CD4-positive, alpha-beta T cell treated with Interleukin-21 for 1 hour (primary cell): ENCODE measurements at places on chromosomes 2 and 18.

- no peak for DNase-seq
Observed at GRCh38 chr2:230986520-230987136, 9.3 kb upstream of the SPATA3 start.

DNA sequence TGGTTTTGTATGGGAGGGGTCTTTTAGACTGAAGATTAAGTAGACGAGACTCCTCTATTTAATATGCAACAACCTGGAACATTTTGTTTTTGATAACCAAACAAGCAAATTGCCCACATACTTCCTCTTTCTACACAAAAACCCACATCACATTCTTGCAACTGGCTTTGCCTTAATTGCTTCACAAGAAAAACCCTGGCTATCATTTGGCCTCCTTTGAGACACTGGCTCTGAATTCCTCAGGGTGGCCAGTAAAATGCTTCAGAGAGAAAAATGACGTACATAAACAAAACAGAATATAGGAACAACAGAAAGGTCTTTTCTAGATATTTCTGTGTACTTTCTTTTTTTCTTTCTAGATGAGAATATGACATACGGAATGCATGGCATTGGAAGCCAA lies 103.0 kb downstream of the TRIB2 start:
- no peak for DNase-seq

DNA sequence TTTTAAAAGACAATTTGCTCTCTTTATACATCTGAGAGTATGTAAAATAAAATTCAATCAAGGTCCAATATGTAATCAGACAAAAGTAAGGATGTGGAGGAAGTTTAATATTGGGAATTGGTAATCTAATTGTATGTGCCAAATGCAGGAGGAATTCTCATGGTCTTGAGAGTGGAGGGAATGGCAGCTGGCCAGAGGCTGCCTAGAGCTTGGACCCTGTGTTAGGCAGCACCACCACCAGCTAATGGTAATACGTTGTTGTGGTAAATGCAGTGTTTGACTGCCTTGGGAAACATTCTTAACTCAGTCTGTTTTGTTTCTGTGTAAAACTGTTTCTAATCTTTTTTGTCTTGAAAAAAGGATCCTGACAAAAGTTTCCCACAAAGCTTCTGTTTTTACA lies 30.0 kb downstream of the GALNT1 start:
- DNase-seq = no peak

DNA sequence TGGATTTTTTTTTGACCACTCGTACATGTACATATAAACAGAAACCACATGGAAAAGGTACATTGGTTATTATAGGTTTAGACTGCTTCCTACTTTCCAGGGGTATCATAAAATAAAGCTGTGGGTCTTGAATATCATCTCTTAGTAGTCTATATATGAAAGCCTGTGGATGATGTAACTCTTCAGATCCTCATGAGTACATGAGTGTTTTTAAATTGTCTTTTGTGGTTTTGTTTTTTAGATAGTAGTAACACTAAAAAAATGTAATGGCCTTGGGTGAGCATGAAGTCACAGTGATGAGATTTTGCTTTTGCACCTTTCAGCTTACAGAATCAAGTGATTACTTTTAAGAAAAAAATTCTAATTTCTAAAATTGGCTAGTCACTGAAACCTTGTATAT lies 80.2 kb downstream of the RAB3GAP1 start:
- DNase-seq = no peak

DNA sequence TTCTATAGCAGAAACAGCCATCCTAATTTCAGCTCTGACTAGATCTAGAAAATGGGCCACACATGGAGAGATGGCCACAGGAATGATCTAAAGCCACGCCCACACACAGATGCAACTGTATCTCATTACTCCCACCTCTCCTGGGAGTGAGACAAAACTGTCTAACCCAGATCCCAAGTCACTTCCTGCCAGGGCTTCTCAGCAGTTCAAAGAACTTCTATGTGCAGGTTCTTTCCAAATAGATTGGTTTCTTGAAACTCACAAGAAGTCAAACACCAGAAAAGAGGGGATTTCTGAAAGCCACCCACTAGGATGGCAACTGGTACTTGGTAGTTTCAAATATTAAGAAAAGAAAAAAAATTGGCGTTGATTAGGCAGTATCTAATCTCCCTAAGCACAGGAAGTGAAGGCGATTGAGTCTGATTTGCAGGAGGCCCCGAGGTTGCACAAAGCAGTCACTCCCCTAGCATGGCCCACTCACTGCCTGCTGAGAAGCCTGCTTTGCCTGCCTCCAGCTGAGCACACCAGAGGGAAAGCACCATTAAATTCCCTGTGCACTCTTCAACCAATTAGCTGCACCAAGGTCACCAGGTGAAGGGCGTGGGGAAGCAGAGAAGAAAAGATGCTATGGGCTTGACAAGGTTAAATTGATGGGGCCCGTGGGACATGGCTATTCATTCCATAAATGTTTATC lies 51.1 kb downstream of the PAPOLG start:
- peak; percentile 49 for DNase-seq

DNA sequence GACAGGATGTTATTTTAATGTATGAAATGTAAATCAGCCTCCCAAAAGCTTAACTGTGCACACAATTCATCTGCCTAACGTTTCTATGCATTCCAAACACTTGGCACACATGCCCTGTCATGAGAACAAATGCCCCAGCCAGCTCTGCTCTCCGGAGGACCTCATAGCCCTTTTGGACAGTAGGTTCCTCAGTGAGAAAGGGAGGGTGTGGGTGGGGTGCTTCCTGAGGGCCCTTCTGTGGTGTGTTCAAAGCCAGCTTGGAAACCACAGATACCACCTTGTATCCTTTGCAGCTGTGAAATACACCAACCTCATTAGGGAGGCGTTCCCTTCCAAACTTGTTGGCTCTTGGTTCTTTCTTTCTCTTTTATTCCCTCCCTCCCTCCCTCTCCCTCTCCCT lies 102.2 kb upstream of the ASB18 start:
- DNase-seq = peak; percentile 60

GRCh38 chr2:227973241-227973640 lies 101.8 kb downstream of the DAW1 start:
- DNase-seq = no peak

GRCh38 chr2:237875256-237876060 lies 16.0 kb downstream of the RAMP1 start:
- DNase-seq = no peak
